CD4-positive, alpha-beta T cell treated with Interleukin-4 for 1 hour (primary cell): ENCODE measurements at places on chromosomes 3 and 15.

DNA sequence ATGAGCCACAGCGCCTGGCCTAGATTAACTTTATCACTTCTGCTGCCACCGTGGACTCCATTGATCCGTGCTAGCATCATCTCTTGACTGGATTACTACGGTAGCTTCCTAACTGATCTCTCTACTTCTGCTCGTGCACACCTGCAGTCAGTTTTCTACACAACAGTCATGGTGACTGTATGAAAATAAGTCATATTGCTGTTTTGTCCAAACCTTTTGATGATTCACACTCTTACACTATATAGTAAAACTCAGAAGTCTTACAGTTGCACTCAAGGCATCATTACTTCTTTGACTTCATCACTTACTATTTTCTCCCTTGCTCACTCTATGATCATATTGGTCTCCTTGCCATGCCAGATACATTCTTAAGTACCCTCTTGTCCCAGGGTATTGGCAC is 10.1 kb downstream of the PDCD6IP start:
- no peak for DNase-seq

DNA sequence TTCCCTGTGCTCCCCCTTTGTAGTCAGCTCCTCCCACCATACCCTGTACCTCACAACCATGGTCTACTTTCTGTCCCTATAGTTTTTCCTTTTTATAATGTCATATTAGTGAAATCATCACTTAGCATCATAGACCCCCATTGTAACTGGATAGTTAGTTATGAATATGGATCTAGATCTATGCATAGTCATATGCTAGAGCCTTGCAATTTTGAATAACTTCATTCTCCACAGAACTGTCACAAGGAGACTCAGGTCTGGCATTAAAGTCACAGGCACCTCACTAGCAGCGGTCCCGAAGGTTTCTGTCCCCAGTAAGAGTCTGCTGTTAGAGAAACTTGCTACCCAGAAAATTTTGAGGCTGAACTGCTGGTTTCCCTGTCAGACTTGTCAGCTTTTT is 102.0 kb upstream of the NUDT16 start:
- DNase-seq: no peak

DNA sequence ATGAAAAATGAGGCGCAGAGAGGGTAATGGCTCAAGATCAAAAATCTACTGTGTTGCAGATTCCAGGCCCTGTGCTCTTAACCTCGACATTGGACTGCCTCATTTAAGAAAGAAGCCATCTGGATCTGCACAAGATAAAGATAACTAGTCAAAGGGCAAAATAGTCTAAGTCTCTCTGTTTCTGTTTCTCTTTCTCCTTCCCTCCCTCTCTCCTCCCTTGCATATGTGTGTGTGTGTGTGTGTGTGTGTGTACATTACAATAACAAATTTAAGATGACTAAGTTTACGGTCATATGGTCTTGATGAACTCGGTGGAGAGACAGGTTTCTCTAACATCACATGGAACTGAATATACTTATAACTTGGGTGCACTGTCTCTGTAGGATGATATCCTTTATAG is 69.2 kb downstream of the MEIS2 start:
- no peak for DNase-seq

- DNase-seq: no peak
These were observed 20.0 kb downstream of the SLC35G2 start for GRCh38 chr3:136838641-136839555.

DNA sequence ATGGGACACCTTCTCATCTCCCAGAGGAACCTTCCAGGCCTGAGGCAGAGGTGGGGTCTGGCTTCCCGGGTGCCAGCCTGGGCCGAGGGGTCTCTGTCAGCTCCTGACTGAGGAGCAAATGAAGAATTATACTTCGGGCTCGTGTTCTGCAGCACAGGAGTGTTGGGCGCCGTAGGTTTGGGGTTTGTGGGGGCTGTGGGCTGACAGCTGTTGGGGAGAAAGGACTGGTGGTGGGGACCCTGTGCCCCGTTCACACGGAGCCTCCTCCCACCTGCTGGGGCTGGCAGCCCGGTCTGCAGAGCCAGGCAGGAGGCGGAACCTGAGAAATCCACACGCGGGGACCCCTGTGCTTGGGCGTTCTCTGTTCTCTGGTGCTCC is 59.7 kb downstream of the ADAMTS7 start:
- no peak for DNase-seq

- no peak for DNase-seq
These were observed 464 bp upstream of the MRPS25 start for GRCh38 chr3:15065550-15066007.

GRCh38 chr15:70253461-70254156 is 155.9 kb upstream of the TLE3 start:
- DNase-seq: no peak

GRCh38 chr3:159852266-159852665 is 136.4 kb upstream of the IL12A start:
- DNase-seq: no peak

DNA sequence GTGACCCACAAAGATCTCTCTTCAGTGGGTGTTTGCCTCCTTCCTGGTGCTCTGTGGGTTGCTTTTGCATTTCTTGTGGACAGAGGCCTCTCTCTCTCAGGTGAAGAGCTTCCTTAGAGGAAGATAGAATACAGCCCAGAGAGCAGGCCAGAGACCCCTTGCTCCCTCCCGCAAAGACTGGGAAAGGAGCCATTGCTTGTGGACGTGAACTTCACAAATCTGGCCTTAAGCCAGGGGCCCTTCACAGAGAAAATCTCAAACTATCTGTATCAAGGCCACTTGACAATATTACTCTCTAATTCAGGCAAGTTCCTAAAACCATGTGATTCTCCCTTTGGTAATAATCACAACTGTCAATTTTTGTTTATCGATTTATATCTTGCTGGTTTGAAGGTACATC is 30.4 kb upstream of the CLK3 start:
- DNase-seq: no peak

- no peak for DNase-seq
These were observed 25.1 kb downstream of the FSTL1 start for GRCh38 chr3:120425572-120426250.

DNA sequence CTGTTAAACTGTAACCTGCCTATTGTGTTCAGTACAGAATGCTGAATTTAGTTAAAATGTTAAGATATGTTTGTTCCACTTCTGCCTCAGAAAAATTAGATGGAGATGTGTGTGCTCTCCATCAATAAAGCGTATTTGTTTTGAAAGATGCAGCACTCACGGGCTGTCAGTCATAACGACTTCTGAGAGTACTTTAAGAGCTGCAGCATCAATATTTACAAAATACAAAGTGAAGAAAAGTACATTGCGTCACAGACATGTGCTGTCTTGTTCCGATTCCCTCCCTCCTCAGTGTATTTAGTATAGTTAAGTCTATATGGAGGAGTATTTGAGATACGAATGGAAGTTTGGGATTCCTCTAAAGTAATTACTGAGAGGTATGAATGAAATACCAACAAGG is 166.6 kb downstream of the BBX start:
- DNase-seq: no peak
